Midbrain (tissue), 1 donor: ENCODE measurements at places on chromosomes 1 and 21.

DNA sequence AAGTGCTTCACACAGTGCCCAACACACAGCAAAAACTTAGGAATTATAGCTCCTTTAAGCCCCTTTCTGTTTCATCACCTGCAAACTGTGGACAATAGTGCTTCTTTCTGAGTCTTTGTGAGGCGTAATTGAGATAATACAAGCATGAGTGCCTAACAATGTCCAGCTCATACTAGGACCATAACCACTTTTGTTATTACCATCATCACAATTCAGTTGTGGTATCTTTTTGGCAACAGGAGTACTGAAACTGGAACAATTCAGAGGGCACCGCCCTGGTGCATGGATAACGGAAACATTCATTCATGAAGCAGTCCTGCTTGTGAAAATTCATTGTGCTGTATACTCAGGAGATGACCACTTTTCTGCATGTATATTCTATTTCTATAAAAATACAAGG, 18.2 kb downstream of the DNAJC11 start:
- DNase-seq, result no peak

GRCh38 chr1:42931911-42932422, 26.7 kb downstream of the SLC2A1 start:
- no peak for DNase-seq

DNA sequence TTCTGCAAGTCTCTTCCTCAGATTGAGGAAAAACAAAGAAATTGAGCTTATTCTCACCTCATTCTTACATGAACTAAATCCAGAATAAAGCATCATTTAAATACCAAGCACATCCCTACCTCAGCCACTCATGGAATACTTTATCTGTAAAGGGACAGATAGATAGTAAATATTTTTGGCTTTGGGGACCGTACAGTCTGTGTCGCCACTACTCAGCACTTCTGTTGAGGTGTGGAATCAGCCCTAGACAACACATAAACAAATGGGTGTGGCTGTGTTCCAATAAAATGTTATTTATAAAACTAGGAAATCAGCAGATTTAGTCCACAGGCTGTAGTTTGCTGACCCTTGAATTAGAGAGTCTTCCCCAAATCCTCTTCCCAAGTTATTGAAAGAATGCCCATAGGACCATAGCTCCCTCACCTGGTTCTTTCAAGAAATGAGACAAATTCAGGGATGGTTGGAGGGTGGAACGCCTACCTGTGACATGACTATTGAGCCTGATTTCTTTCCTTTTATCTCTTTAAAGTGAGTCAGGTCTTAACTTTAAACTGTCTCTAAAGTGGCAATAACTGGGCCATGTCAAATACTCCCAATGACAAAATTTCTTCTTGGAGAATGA, 878.5 kb downstream of the USP25 start:
- no peak for DNase-seq

GRCh38 chr1:12542138-12542465, 75.9 kb downstream of the DHRS3 start:
- no peak for DNase-seq

DNA sequence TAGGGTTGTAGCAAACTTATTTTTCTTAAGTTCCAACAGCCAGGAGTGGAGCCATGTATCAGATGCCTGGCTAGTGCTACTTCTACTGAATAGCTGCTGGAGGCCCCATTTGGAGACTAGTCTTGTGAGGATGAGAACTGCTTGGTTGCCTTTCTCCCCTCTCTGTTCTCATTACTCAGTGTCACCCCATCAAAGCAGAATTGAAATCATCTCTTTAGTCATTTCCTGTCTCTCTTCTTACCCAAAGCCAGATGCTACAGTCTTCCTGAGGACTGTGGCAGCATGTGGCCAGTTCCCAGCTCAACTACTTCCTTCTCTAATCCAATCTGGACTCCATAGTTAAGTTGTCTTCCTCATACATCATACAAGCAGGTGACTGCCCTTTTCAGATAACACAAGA, 197.5 kb downstream of the BRINP2 start:
- no peak for DNase-seq

GRCh38 chr1:15107058-15107687, 46.4 kb upstream of the TMEM51 start:
- no peak for DNase-seq

- no peak for DNase-seq
Measured at GRCh38 chr1:56516539-56517252, 62.7 kb downstream of the PLPP3 start.

DNA sequence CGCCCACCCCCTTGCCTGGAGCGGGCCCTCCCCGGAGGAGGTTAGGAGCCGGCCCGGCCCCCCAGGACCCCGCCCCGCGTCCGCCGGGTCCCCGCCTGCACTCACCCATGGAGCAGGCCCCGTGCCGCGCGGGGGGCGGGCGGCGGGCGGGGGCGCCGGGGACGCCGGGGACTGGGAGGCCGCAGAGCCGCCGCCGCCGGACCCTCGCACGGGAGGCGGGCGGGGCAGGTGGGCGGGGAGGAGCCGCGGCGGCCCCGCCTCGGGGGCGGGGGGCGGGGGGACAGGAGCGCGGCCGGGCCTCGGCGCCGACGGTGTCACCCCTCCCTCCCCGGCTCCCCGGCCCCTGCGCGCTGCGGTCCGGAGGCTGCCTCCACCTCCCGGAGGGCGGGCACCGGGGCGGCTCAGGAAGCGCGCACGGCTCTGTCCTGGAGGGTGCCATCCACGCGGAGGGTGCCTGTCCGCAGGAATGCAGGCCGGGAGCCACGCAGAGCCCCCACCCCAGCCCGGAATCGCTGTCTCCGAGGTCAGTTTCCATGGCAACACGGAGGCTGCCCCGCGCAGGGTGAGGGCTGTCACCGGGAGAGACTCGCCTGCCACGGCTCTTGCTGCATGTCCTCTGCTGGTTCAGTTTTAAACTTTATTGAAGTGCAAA, 5.9 kb upstream of the PLEKHG5 start:
- DNase-seq, result peak; percentile 30

- no peak for DNase-seq
Measured at GRCh38 chr21:17050646-17051045, 462.2 kb upstream of the CXADR start.

DNA sequence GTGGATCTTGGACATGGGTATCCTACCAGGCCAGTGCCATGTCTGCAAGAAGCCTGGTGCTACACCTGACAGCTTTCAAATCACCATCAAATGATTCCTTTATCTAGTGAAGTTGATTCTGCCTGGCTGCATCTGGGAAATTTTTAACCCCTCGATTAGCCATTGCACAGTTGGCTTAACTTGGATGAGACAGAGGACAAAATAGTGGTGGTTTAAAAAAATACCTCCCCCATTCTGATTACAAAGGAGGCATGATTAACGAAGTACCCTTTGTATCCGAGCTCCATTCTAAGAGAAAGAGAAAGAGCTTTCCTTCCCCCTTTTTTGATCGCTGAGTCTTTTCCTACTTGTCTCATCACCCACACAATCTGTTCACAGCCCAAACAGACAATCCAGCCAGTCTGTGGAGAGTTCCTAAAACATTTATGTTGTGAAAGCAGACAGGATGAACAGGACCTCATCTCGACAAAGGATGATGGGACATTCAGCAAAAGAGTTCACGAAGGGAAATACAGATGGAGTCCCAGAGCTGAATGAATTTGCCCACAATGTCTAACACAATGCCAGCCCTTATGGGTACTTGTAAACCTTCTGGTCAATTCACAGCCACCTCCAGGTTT, 20.5 kb downstream of the WLS start:
- DNase-seq, result no peak

DNA sequence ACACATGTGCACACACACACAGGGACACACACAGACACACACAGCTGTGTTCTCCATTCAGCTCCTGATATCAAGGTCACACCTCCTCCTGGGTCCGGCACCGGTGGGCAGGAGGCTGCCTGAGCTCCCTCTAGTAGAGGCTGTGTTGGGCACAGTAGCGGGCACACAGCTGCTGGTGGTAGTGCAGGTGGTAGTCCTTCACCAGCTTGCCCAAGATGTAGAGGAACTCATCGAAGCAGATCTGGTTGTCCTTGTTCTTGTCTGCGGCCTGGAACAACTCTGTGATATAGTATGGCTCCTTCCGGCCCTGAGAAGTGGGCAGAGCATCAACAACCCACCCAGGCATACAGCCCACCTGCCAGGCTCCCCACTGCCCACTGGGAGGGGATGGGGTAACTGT, 5.6 kb upstream of the S100A8 start:
- DNase-seq, result no peak

GRCh38 chr1:181319907-181320306, 163.4 kb upstream of the CACNA1E start:
- DNase-seq, result no peak

DNA sequence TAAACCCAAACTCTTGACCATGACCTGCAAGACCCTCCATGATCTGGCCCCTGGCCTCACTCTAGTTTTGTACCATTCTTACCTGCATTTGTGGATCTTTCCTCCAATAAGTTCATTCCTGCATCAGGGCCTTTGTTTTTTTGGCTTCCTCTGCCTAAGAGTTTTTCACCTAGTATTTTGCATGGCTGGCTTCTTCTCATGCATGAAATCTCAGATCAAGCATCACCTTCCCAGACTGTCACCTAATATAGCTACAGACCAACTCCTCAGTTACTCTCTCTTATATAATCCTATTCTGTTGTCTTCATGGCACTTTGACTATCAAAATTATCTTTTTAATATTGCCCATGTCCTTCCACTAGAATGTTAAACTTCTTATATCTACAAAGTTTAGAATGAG, 54.2 kb downstream of the BTBD8 start:
- no peak for DNase-seq

- no peak for DNase-seq
Measured at GRCh38 chr1:23667411-23667810, 24.2 kb upstream of the RPL11 start.

GRCh38 chr1:70947835-70948234, 99.8 kb downstream of the PTGER3 start:
- DNase-seq, result no peak

DNA sequence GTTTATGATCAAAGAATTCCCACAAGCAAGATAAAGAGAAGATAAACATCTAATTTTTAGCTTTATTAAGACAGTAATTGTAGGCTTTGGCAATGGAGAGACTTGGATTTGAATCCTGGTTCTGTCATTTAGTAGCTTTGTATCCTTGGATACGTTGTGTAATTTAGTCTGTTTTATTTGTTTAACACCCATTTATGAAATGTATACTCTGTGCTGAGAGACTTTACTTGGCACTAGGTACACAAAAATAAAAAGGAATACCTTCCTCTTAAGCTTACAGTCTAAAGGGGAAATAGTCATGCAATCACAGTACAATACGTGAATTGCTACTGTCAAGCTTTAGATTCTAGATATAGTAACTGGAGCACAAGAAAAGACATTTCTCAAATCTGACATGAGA, 23.8 kb downstream of the ZMPSTE24 start:
- no peak for DNase-seq

DNA sequence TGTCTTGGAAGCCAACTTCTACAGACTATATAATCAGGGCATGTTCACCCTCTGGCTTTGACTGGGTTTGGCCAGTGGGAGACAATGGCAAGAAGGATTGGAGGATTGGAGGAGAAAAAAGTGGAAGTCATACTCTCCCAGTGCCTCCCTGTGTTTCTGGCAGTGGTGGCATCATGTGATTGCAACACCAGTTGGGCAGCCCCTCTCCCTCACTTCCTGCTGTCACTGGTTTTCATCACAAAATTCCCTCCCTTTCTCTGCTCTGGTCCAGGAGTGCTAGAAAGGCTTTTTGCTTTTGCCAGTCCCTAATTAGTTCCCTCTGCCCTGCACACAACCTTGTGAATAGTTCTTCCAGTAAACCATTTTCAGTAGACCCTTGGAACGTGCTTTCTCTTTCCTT, 3.7 kb upstream of the QSOX1 start:
- DNase-seq, result no peak

- DNase-seq, result no peak
Measured at GRCh38 chr1:8423269-8423691, 105.4 kb downstream of the SLC45A1 start.

- no peak for DNase-seq
Measured at GRCh38 chr1:115783311-115783710, 14.8 kb upstream of the CASQ2 start.

GRCh38 chr1:170668209-170669106, 4.5 kb downstream of the PRRX1 start:
- DNase-seq, result peak; percentile 18

DNA sequence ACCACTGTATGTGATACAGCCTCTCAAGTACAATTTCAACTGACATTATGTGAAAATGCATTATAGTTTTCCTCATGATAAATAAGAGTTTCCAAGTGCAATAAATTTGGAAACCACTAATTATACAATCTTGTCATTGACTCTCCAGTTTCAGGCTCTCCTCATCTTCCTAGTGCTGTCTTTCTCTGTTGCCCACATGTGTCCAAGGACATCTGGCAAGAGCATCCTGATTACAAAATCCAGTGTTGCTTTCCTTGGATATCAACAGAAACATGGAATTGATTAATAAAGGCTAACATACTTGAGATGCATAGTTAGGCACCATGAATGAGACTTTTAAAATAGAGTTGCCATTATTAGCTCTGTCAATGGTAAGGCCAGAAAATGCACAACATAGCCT, 15.6 kb upstream of the MAP10 start:
- no peak for DNase-seq

- no peak for DNase-seq
Measured at GRCh38 chr1:175208773-175209492, 16.4 kb upstream of the KIAA0040 start.

- DNase-seq, result peak; percentile 79
Measured at GRCh38 chr1:203327684-203328457, 22.6 kb downstream of the BTG2 start.

DNA sequence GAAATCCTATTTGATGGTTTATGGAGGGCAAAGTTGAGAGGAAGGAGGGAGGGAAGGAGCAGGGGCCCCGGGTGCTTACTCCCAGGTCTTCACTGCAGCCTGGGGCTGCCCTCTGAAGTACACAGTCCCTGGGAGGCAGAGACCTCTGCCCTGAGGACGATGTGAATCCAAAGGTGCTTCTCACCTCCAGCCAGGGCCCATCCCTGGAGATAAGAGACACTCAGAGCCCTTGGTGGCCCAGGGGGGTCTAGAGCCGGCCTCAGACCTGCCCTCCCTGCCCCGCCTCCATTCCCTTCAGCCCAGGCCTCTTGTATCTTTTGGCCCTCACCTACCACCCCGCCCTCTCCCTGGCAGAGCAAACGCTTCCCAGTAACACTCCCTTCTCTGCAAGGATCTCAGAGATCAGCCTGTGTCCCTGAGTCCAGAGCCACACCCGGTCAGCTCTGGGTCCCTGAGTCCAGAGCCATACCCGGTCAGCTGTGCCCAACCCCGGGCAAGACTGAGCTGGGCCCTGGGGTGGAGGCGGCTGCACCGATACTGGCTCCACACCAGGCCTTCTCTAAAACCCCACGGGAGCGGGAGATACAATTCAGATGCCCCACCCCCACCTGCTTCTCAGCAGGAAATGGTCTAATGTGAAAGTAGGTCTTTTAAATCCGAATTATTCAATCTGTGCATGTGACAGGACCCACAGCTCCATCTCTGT, 3.6 kb upstream of the GNB1 start:
- DNase-seq, result no peak

DNA sequence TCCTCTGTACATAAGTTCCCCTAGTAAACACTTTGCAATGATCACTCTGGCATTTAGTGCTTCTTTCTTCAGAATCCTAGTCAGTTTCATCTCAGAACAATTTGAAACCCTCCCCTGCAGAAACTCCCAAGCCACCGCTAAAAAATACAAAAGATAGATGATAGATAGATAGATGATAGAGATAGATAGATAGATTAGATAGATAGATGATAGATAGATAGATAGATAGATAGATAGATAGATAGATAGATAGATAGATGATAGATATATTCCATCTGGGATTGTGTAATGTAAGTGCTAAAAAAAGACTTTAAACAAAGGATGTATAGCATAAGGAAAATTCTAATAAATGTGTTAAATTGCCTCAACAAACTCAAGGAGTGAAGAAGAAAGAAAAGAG, 212.6 kb upstream of the POGK start:
- DNase-seq, result no peak

GRCh38 chr1:18109756-18110597, 2.4 kb downstream of the IGSF21 start:
- peak; percentile 17 for DNase-seq
